NCI-H1417 (cell line): ENCODE measurements at places on chromosomes 1 and 21.
A peak's percentile ranks its signal among the peaks of the same experiment; 100 is the strongest.

- DNase-seq, result no peak
Measured at GRCh38 chr1:204417074-204417997, 5.7 kb upstream of the PPP1R15B start.

DNA sequence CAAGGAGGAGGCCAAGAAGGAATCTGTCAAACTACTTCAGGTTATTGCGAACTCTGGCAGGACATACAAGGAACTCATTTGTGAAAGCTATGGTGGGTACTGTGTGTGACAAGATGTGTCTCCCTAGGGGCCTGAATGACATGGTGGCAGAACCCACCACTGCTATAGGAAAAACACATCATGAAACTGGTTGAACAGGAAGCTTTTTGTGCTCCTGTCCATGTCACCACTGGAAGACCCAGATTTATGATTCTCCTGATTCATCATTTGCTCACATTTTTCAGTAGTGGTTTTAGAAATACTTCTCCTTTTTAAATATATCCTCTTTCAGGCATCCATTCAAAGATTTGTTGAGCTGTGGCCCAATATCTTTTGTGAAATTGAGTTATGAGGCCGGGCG lies 23.6 kb downstream of the ARMH1 start:
- no peak for DNase-seq

DNA sequence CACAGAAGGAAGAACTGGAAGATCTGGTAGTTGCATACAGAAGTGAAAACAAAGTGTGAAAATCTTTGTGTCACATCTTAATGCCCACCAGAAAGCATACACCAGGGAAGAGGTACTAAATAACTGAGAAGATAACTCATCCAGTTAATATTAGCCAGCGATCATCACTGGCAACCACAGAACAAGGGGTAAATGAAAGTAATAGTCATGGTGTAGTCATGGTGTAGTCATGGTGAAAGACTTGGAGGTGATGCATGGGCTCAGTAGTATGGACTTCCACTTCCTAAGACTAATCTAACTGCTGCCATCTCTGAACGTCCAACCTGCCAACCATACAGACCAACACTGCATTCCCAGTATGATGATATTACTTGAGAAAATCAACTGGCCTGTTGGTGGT lies 481.2 kb upstream of the NR5A2 start:
- DNase-seq, result no peak

DNA sequence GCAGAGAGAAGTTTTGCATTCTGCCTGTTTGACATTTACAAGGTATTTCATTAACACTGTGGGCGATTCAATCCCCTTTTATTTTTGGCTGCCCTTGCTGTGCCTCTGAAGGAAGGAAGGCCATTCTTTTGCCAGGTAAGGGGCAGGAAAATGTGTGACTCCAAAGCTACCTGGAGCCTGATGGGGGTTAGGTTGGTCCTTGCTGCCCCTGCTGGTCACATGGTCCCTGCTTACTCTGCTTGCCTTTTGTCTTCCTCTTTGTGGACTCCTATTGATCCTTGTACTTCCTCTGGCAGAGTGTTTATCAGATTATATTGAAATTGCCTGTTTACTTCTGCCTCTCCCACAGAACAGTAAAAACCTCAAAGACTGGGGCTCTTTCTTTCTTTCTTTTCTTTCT lies 65.7 kb downstream of the ST6GALNAC3 start:
- DNase-seq, result peak; percentile 7

DNA sequence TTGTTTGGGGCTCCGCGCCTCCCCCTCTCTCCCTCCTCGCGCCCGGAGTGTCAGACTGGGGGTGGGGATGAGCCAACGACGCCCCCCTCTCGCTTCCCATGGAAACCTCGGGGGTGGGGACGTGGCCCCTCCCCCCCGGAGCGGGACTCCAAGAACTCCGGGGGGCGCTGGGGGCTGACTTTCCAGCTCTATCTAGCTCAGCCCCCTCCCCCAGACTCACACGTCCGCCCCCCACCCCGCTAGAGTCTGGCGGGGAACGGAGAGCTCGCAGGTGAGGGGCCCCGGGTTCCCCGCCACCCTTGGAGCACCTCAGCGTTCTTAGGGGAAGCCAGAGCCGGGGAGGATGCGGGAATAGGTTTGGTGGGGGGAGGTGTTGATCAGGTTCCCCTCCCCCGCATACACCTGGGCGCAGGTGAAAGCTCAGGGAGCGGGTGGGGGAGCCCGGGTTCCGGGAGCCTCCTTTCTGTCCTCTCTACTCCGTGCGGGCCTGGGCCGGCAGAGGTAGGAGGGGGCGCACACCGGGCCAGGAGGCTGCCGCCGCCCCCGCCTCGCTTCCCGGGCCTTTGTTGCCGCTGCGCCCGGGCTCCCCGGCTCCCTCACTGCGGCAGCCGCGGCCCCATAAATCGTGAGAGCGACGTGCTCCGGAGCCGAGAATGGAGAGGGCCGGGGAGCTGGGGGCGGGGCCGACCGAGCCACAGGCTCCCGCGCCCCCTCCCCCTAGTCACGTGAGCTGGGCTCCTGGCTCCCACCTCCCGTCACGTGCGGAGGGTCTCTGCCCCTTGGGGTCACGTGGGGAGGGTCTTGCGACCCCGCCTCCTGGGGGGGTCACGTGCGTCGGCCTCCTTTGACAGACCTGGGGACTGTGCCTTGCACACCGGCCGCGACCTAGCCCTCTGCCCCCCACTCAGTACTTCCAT lies 1.9 kb downstream of the EFNA3 start:
- peak; percentile 98 for DNase-seq

GRCh38 chr1:16010837-16011236 lies 6.8 kb downstream of the SRARP start:
- DNase-seq, result no peak
